Activated T-helper 2 cell treated with anti-CD3 and anti-CD28 coated beads, Interferon-gamma antibody, Interleukin-2, Interleukin-4, amounts not matched to agents 10 μg/mL and 5 μg/mL and 100 μg/mL, durations not matched to agents 14 hours and 24 hours and 36 hours (primary cell): ENCODE measurements at places on chromosomes 7 and 10. TPM values are rescaled to one million over a fixed set of nuclear protein-coding genes. Genes with fewer than 3 reads are reported as not detected.
A peak's percentile ranks its signal among the peaks of the same experiment; 100 is the strongest.

DNA sequence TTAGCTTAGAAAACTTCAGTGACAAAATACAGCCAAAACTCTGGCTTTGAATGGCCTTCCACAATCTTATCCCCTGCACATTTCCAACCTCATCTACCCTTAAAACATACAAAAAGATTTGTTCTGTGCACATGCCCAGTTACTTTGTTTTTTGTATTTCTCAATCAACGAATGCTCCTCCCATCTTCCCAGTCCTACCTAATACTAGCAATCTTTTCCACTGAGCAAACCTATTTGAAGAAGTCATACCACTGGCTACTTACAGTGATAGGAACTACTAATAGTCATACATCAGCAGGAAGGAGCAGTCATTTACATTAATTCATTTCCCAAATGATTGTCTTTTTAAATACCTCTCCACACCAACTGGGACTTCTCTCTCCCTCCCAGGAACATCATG lies 2.5 kb downstream of the USP54 start:
- H3K4me1 ChIP-seq: peaks cover 19% of the 10 kb centered on the region
- H3K4me3 ChIP-seq: no peak overlapping the region
- no peak overlapping the region for H3K27ac ChIP-seq
- DNase-seq: no peak

DNA sequence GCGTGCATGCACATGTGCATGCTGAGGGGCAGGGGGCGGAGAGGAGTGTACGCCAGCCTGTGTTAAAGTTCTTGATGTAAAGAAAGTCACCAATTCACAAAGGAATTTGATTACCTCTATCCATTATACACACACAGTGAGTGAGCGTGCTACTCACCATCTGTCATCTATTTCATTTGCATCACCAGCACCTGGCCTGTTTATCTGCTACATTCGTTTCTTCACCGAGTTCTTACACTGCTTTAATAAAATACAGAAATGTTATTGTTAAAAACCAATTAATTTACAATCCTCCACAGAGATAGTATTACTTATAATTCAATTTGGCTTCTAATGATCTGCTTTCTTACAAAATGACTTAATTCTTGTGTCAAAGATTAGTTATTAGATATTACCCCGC lies 32.6 kb downstream of the NEUROD6 start:
- H3K27ac ChIP-seq: no peak overlapping the region
- H3K4me1 ChIP-seq: no peaks in the 10 kb centered on the region
- no peaks in the 10 kb centered on the region for H3K36me3 ChIP-seq

C10orf53 gene
- total RNA-seq: 0.16 TPM in 1 of 2 replicates, not detected in the other

GPR158 gene
- 0.34 TPM in 2 replicates for total RNA-seq

GRCh38 chr7:127954357-127954748 lies 76.9 kb downstream of the LRRC4 start:
- peaks cover 14% of the 10 kb centered on the region for H3K36me3 ChIP-seq
- H3K4me1 ChIP-seq: peaks cover 3% of the 10 kb centered on the region
- no peaks in the 10 kb centered on the region for H3K27me3 ChIP-seq
- H3K4me3 ChIP-seq: no peak overlapping the region
- H3K27ac ChIP-seq: no peak overlapping the region
- no peak for DNase-seq

DNA sequence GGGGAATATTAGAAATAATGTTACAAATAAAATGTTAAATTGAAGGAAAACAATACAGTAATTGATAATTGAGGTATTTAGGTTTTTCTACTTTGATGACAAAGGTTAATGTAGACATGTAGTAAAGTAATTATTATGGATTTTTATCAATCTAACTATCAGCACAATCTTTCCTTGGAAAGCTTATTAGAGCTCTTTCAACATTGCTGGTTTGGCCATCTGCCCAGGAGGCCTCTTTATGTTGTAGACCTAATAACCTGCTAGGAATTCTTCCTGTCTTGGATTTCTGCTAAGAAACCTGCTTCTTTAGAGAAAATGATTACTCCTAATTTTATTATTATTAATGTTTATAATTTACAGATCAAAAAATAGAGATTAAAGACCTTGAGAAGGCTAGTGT lies 78.9 kb downstream of the CHRM2 start:
- H3K36me3 ChIP-seq: no peaks in the 10 kb centered on the region
- no peak for DNase-seq
- H3K4me1 ChIP-seq: no peaks in the 10 kb centered on the region
- H3K27me3 ChIP-seq: no peaks in the 10 kb centered on the region

DNA sequence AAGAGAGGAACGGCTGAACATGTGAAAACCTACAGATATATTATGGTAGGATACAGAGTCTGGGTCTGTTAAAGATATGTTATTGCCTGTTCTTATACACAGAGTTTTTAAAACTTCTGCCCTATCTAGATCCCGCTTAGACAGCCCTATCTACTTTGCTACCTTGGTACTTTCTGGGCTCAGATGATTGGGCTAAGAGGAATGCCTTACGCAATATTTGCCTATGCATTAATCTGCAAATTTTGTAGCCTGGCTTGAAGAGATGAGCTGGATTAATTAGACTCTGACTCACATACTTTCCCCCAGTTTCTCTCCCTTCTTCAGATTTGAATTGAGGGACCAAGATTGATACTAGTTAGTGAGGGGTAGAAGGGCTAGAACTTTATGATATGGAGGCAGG lies 33.6 kb upstream of the A1CF start:
- H3K4me3 ChIP-seq: no peak overlapping the region
- no peaks in the 10 kb centered on the region for H3K36me3 ChIP-seq
- H3K27me3 ChIP-seq: no peaks in the 10 kb centered on the region
- H3K27ac ChIP-seq: no peak overlapping the region

DNA sequence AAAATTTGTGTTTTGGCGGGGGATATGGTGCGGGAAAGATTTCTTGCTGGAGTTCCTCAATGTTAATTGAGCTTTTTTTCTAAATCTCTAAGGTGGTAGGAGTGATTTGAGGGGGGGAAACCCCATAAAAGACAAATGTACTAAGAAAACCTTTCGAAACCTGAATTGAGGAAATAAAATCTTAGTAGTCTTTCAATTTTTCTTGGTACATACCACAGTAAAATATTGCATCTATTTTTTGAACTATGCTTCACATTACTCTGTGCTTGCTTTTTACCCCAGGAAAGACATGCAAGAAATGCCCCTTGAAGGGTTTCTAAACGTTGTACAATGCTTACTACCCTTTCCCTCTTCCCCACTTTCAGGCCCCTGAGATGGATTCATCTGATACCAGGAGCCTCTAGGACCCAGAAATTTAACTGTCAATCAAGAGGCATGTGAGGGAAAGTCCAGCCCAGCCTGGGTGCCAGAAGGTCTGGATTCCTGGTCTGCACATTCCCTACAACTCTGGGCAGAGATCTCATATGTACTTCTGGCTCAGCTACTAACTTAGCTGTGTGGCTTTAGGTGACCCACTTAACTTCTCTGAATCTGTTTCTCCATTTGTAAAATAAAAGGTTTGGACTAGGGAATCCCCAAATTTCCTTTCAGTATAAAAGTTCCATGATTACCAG lies 5.8 kb upstream of the PDCD4 start:
- DNase-seq: no peak
- peak overlapping the region; percentile 93 for H3K27ac ChIP-seq
- no peaks in the 10 kb centered on the region for H3K27me3 ChIP-seq

GRM8 gene
- not detected in 2 replicates for total RNA-seq

MET gene
- 1.5 TPM in 2 replicates for total RNA-seq

DNA sequence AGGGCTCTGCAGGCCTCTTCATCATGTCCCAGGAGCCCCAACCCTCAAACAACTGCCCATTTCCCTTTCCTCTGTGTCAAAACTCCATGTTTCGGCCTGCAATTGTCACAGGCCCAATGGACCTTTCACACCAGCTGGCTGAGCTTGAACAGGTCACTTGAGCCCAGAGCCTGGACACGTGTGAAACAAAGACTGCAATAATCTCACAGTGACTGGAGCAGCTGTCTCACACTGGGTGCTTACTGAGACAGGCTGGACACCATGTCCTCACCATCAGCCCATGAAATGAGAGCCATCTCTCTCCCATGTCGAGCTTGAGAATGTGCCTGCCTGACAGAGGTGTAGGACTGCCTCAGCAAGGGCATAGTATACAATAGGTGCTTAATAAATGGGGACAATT lies 19.5 kb upstream of the EIF5AL1 start:
- DNase-seq: no peak
- no peak overlapping the region for H3K27ac ChIP-seq
- no peaks in the 10 kb centered on the region for H3K4me1 ChIP-seq
- peaks cover 24% of the 10 kb centered on the region for H3K27me3 ChIP-seq
- no peaks in the 10 kb centered on the region for H3K36me3 ChIP-seq
- H3K4me3 ChIP-seq: no peak overlapping the region

DNA sequence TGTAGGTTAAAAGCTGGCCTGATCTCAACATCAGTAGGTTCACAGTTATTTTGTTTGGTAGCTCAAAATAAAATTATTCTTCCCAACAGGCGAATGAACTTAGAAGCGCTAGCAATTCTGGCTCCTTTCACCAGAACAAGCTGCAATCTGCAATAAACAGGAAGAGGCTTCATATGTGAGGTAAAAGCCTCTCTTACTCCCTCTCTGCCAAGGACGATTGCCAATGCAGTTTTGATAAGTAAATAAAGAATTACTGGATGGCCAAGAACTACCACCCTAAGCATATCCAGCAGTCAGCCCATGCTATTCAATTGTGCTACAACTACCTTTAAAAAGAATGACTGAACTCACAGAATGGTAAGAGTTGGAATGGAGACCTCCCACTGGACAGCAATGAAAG lies 150.0 kb upstream of the LAMB4 start:
- no peak overlapping the region for H3K4me3 ChIP-seq
- H3K27ac ChIP-seq: no peak overlapping the region
- peaks cover 11% of the 10 kb centered on the region for H3K4me1 ChIP-seq

GRCh38 chr10:91887272-91888076 lies 21.8 kb downstream of the FGFBP3 start:
- H3K4me1 ChIP-seq: peaks cover 7% of the 10 kb centered on the region
- peak overlapping the region; percentile 85 for H3K4me3 ChIP-seq
- no peak for DNase-seq
- H3K27ac ChIP-seq: no peak overlapping the region
- no peaks in the 10 kb centered on the region for H3K36me3 ChIP-seq

GRCh38 chr10:29951441-29951931 lies 107.9 kb downstream of the JCAD start:
- no peak for DNase-seq
- no peak overlapping the region for H3K4me3 ChIP-seq
- no peak overlapping the region for H3K27ac ChIP-seq

- peaks cover 11% of the 10 kb centered on the region for H3K4me1 ChIP-seq
- no peak for DNase-seq
- no peak overlapping the region for H3K27ac ChIP-seq
- no peak overlapping the region for H3K4me3 ChIP-seq
- H3K27me3 ChIP-seq: peaks cover 12% of the 10 kb centered on the region
These were observed 34.5 kb upstream of the RHOBTB1 start for GRCh38 chr10:60978287-60979115.

TMEM176B gene
- total RNA-seq: 0.14 TPM in 1 of 2 replicates, not detected in the other

- peaks cover 56% of the 10 kb centered on the region for H3K36me3 ChIP-seq
- H3K4me1 ChIP-seq: peaks cover 35% of the 10 kb centered on the region
- peak overlapping the region; percentile 8 for H3K27ac ChIP-seq
- no peaks in the 10 kb centered on the region for H3K27me3 ChIP-seq
These were observed 8.5 kb downstream of the RPS24 start for GRCh38 chr10:78042058-78042751.

DIP2C gene
- 1.6 and 2.6 TPM in 2 replicates for total RNA-seq

DNA sequence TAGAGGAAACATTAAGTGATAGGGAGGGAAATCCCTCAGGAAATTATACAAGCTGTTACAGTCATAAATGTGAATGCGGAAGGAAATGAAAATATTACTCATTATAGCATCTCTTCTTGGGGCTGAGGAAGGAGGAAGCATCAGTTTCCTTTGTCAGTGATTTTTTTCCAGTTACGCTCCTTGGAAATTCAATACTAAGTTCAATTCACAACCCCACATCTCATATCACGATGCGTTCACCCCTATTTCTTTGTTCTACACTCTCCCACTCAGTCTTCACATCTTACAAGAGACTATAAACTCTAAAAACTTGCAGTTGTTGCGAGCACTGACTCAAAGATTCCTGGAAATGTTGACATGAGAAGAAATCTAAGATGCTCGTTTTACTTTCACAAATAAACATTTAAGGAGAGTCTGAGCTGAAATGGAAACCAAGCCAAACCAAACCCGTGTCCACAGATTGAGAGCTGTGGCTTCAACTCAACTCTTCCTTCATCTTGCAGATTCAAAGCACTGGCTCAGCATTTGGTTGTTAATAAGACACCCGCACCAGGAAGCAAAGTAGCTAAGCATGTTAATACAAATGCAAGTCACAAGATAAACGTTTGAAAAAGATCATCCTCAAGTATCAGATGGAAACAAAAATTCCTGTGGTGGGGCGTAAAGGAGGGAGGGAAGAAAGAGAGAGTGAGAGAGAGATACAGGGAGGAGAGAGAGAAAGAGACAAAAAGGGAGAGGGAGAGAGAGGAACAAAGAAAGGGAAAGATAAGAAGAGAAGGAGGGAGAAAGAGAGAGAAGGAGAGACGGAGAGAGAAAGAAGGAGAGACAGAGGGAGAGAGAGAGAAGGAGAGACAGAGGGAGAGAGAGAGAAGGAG lies 150.0 kb upstream of the RSU1 start:
- no peak overlapping the region for H3K4me3 ChIP-seq
- no peak overlapping the region for H3K27ac ChIP-seq
- no peak for DNase-seq
- H3K36me3 ChIP-seq: no peaks in the 10 kb centered on the region
- H3K4me1 ChIP-seq: peaks cover 12% of the 10 kb centered on the region

- H3K4me1 ChIP-seq: no peaks in the 10 kb centered on the region
- H3K36me3 ChIP-seq: no peaks in the 10 kb centered on the region
- no peak overlapping the region for H3K27ac ChIP-seq
- no peak for DNase-seq
- no peak overlapping the region for H3K4me3 ChIP-seq
These were observed 35.5 kb upstream of the TBX20 start for GRCh38 chr7:35289376-35289775.

FAM25G gene
- total RNA-seq: not detected in 2 replicates

GRCh38 chr10:100565206-100565985 lies 29.7 kb downstream of the HIF1AN start:
- peaks cover 38% of the 10 kb centered on the region for H3K27me3 ChIP-seq
- no peak overlapping the region for H3K4me3 ChIP-seq
- peaks cover 12% of the 10 kb centered on the region for H3K4me1 ChIP-seq
- no peak for DNase-seq
- no peak overlapping the region for H3K27ac ChIP-seq

DNA sequence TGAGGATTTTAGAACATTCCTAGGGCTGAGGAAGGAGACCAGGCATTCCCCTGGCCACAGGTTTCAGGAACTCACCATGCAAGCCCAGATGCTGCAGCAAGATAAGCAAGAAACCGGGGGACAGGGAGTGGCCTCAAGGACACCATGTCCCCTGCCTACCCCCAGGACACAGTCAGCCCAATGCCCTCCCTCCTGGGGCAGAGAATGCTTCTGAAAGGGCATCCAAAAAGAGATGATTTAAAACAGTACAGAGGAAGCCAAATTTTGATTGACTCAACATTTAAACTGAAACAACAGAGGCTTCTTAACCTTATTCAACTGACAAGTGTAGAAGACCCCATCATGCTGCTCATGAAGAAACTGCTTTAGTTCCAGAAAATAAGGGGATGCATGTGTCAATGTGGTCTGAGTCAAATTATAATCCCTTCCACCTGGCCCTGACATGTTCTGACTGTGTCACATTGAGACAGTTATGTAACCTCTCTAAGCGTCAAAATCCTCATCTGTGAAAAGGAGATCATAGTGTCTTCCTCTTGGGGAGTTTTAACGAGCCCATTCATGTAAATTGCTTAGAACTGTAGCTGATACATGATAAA lies 60.0 kb downstream of the ICA1 start:
- no peak for DNase-seq
- peaks cover 6% of the 10 kb centered on the region for H3K27me3 ChIP-seq
- no peak overlapping the region for H3K4me3 ChIP-seq
- peaks cover 15% of the 10 kb centered on the region for H3K36me3 ChIP-seq
- H3K4me1 ChIP-seq: peaks cover 70% of the 10 kb centered on the region
- H3K27ac ChIP-seq: peak overlapping the region; percentile 55
